Activated T-cell treated with anti-CD3 and anti-CD28 coated beads for 4 hours (primary cell): ENCODE measurements at places on chromosomes 11 and 22.

DNA sequence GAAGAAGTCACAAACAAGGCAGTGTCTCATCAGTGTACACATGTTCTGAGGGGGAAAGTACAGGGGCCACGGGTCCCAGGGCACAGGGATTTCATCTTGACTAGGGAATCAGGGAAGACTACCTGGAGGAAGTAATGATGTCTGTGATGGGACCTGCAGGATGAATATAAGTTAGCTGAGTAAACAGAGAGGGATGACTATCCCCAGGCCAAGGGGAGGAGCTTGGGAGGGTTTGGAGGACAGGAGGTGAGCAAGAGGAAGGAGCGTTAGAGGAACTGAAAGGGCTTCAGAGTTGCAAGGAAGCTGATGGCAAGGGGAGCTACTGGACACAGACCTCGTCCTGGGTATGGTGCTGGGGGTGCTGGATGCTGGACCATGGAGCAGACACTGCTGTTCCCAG, 56.4 kb downstream of the TRAF6 start:
- DNase-seq = no peak

DNA sequence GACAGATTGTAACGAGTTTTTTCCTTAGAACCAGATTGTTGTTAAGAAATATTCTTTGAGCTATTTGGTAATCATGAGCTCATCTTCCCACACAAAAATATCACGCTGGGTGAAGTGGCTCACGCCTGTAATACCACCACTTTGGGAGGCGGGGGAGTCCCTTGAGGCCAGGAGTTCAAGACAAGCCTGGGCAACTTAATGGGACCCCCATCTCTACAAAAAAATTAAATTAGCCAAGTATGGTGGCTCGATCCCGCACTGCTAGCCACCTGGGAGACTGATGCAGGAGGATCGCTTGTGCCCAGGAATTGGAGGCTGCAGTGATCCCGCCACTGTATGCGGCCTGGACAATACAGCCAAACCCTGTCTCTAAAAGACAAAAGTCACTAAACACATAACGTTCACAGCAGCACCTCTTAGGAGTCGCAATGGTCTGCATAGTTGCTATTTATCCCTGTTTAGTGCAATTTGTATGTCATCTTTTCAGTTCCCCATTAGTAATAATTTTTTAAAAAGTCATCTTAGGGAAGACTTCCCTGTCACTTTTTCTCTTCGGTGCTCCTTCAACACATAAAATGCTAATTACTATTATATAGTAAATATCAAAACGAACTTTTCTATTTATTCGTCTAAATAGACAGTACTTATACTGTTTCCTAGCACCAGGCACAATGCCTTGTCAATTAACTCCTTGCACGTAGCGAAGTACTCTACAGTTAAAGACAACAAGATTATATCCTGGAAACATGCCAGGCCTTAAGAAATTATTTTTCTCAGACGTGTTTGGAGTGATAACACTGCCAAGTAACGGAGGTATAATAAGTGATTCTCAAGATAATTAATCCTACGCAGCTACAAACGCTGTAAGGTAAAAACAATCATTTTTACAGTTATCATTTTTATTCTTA, 1.1 kb downstream of the ST13 start:
- DNase-seq = peak; percentile 3

DNA sequence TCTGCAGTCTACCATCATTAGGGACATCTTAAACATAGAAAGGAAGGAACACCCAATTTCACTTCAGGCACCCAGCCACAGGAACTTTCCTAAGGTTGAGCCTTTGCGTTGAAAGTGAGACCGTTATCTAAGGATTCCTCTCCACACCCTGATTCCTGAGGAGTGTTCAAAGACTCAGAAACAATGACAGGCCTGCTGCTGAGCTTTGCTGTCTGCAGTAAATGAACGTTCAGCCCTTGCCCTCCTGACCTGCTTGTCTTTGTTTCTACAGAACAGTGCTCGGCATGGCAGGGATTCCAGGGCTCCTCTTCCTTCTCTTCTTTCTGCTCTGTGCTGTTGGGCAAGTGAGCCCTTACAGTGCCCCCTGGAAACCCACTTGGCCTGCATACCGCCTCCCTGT, 7.0 kb downstream of the PRSS23 start:
- no peak for DNase-seq

- no peak for DNase-seq
These were observed 4.1 kb downstream of the NPTXR start for GRCh38 chr22:38839686-38840085.

GRCh38 chr22:42236268-42236667, 34.2 kb downstream of the TCF20 start:
- no peak for DNase-seq

- DNase-seq = no peak
These were observed 30.7 kb downstream of the BUD13 start for GRCh38 chr11:116742104-116742503.

DNA sequence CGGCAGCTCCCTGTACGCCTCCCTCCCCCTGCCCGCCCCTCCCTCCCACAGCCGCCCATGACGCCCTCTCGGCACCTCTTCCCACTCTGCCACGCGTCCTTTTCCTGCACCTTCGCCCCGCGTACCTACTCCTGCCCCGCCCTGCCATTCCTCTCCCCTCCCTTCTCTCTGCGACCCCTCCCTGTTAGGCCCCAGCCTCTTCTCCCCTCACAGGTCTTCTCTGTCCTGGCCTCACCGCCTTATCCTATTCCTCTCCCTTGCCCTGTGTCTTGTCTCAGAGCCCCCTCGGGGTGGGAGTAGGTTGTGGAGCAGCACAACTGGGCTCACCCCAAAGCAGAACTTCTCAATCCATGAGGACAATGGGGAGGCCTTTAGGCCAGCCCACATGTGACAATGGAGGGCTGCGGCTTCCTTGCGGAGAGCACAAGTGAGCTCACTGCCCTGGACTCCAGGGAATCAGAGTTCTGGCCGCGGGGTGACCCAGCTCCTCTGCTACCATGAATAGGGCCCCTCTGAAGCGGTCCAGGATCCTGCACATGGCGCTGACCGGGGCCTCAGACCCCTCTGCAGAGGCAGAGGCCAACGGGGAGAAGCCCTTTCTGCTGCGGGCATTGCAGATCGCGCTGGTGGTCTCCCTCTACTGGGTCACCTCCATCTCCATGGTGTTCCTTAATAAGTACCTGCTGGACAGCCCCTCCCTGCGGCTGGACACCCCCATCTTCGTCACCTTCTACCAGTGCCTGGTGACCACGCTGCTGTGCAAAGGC, 539 bp downstream of the SLC35C1 start:
- no peak for DNase-seq

GRCh38 chr22:45344334-45344733, 34.6 kb downstream of the FAM118A start:
- DNase-seq = no peak

DNA sequence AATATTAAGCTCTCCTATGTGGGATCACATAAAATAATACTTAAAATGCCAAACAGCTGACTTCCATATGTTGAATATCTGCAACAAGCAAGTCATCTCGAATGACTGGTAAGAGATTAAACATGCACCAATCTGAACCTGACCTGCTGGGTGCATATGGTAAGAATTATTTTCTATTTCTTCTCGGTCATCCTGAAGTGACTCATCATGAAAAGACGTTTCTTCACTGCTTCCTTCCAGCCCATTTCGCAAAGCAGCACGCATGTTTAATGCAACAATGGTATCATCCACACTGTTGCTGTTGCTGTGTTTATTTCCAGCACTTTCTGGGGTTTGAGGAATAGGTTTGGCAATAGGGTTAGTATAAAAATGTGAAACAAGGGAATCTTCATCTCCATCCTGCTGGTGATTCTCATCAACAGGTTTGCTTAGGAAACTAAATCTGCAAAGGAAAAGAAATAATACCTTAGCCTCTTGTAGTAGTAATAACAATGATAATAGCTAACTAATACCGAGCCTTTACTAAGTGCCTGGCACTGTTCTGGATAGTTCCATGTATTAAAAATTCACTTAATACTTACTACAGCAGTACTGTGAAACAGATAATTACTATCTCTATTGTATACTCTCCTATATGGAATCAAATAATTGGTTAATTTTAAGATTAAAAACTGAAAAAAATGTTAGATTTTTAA, 52.0 kb upstream of the CHRNA10 start:
- DNase-seq = no peak

DNA sequence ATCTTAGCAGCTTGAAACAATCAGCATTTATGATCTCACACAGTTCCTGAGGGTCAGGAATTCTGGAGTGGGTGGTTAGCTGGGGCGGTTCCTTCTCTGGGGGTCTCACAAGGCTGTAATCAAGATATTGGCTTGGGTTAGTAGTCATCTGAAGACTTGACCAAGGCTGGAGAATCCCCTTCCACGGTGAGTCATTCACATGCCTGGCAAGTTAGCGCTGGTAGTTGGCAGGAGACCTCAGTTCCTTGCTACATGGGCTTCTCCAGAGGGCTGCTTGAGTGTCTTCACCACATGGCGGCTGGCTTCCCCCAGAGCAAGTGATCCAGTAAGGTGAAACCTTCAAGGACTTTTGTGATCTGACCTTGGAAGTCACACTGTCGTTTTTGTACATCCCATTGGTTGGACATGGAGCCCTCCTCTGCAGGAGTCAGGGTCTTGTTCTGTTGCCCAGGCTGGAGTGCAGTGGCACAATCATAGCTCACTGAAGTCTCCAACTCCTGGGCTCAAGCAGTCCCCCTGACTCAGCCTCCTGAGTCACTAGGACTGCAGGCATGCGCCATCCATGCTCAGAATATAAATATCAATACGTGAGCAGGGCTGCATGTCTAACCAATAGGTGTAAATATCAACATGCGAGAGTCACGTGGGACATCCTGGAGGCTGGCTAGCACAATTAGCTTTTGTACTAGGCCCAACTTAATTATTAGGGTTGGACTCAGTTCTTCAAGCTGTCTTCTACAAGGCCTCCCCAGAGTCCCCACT, 7.2 kb upstream of the NIPSNAP1 start:
- no peak for DNase-seq

DNA sequence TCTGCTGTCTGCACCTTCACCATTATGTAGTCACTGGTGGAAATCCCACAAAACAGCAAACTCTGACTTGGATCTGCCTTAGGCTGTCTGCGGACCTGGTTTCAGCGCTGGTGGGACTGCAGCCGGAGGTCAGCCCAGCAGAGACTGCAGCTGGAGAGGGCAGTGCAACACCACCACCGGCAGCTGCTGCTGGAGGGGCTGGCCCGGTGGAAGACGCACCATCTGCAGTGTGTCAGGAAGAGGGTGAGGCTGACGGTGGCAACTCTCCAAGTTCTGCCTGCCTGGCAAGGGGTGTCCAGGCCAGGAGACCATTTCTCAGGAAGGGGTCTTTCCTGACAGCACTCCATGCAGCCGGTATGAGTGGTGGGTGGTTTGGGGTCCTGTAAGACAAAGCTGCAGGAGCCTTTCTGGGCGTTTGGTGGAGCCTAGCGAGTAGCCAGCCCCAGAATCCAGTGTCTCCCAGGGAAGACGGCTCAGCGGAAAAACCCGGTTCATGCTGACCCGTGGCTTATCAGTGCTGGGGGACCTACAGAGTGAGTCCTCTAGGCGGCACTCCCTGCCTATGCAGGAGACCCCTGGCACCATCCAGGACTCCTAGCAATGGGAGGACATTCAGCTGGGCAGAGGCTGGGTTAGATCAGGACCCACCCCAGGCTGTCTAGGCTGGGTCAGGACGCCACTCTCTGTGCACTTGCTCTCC, 50.8 kb downstream of the PISD start:
- no peak for DNase-seq

- no peak for DNase-seq
These were observed 1.1 kb upstream of the DIXDC1 start for GRCh38 chr11:111936040-111936540.
